Activated T-cell treated with anti-CD3 and anti-CD28 coated beads for 48 hours (primary cell): ENCODE measurements at places on chromosomes 16 and 17.

- no peak for DNase-seq
Measured at GRCh38 chr17:66684261-66684660, 150.7 kb upstream of the CACNG5 start.

- no peak for DNase-seq
Measured at GRCh38 chr16:66079671-66080334, 286.7 kb upstream of the CDH5 start.

DNA sequence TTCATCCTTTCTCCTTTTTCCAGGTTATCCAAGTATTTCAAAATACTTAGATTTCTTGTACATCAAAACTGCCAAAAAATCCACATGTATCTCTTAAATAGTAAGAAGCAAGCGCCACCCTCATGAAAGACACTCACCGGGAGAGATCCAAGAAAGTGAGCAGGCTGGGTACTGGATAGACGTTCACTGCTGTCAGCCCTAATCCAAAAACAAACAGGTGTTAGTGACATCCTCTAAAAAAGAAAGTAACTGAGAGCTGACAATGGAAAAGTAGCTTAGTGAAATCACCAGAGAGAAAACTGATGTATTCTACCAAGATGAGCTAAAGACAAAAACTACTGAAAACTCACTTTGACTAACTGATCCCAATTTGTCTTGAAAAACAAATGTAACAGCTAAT is 46.1 kb downstream of the MARVELD3 start:
- no peak for DNase-seq

DNA sequence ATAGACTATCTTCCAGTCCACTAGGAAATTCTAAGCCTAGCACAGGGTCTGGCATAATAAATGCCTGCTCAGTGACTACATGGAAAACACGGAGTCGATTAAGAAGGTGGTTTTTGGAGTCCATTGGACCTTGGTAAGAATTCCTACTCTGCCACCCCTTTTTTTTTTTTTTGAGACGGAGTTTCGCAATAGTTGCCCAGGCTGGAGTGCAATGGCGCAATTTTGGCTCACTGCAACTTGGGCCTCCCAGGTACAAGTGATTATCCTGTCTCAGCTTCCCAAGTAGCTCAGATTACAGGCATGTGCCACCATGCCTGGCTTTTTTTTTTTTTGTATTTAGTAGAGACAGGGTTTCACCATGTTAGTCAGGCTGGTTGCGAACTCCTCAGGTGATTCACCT is 123.2 kb downstream of the HS3ST2 start:
- DNase-seq: no peak

DNA sequence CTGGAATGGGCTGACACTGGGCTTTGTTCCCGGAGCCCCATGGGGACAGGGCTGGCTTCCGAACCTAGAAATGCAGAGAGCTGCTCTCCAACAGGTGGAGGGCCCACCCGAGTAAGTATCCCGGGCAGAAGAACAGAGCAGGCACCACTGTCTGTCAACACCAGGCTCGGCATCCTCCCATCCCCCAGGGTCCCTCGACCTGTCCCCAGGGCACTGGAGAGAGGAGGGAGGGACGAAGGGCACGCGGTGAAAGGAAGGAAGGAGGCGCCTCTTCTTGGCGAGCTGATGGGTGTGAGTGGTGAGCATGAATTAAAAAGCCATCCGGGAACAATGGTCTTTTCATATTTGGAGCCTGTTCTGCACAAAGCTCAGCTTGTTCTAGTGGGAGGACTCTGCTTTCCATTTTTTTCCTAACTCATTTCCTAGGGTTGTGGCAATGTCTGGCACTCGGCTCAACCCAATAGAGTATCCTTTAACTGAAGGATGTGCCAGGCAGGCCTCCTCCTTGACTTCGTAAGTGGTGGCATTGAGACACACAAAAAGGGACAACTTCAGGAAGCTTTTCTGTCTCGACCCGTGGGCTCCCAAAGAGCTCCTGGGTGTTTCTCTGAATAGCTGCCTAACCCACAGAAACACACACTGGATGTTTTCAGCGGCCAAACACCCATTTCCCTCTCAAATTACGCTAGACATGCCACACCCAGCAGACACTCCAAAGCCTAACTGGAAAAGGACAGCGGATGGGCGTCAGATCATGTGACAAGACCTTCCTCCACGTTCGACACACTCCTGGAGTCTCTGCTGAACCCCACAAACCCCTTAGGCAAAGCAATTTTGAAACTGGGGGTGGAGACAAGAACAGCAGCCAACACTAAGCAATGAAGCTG is 47.7 kb downstream of the ZFHX3 start:
- no peak for DNase-seq

DNA sequence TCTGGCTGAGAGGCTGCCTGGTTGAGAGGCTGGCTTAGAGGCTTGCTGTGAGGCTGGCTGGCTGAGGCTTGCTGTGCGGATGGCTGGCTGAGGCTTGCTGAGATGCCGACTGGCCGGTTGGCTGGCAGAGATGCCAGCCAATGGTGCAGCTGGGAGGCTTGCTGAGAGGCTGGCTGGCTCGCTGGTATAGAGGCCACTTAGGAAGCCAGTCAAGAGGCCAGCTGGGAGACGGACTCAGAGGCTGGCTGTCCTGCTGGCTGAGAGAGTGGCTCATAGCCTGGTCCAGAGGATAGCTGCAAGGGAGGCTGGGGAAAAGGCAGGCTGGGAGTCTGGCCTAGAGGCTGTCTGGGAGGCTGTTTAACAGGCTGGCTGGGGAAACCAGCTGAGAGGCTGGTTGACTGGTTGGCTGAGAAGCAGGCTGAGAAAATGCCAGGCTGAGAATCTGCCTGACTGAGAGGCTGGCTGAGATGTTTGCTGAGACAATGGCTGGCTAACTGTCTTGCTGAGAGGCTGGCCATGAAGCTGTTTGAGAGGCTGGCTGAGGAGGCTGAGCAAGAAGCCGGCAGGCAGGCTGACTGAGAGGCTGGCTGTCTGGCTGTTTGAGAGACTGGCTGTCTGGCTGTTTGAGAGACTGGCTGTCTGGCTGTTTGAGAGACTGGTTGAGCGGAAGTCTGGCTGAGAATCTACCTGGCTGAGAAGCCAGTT is 37.5 kb upstream of the ACSM2B start:
- no peak for DNase-seq

DNA sequence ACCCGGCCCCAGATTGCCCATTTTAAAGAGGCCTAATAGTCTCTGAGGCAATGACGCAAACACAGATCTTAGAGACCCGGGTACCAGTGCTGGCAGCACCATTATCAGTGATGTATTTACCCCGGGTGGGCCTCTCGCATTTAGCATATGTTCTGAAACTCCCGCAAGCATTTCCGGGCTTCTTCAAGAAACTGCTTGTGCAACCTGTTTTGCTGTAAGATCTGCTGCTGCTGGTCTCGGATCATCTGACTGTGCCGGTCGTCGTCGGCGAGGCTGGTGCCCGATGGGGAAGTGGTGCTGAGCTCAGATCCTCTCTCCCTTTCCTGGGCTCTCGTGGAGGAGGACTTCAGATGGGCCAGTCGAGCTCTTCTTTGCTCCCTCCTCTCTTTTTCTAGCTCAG is 12.5 kb downstream of the CEP295NL start:
- DNase-seq: peak; percentile 21

DNA sequence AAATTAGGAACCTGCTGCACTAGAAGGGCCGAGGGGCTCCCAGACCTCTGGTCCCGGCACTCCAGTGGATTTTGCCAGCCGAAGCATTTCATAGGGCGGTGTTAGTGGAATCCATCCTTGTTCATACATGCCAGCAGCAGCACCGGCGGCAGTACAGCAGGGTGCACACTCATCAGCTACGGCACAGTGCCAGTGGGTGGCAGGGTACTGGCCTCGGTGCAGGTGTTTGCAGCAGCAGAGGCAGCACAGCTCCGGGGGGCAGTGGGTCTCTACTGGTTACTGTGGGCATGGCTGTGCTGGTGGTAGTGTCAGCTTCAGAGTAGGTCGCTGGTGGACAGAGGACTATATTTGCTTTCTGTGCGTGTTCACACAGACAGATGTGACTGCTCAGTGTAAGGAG is 985.7 kb downstream of the CDH8 start:
- no peak for DNase-seq
